ENCODE measurements at places on chromosomes 7 and 10.

GRCh38 chr10:86693721-86694369, 25.5 kb downstream of the LDB3 start:
- DNase-seq: no peak

DNA sequence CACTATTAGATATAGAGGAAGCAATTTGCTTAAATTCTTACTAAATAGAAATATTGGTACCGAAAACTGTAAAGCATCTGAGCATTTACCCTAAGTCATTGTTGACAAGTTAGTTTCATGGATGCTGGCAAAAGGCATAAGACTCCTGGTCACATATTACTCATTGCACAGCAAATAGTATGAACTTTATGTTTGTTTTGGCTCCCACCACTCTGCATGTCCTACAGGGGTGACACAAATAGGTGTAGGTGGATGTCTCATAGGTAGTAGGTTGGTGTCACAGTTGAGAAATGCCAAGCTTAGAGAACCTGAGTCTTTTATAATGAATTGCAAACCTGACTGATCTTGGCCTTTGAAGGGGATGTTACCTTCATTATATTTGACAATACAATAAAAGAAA, 199.6 kb upstream of the SEMA3D start:
- DNase-seq: no peak

- DNase-seq: no peak
These were observed 43.4 kb upstream of the OPTN start for GRCh38 chr10:13056456-13057077.

- DNase-seq: no peak
These were observed 494.3 kb downstream of the PTPRN2 start for GRCh38 chr7:158093156-158093796.

GRCh38 chr10:65275296-65275695, 1650.5 kb upstream of the LRRTM3 start:
- DNase-seq: no peak

- no peak for DNase-seq
These were observed 3.7 kb downstream of the NPC1L1 start for GRCh38 chr7:44537442-44537841.

Measured in NCI-H524 (cell line).